ENCODE measurements at places on chromosomes 3 and 15.
A peak's percentile ranks its signal among the peaks of the same experiment; 100 is the strongest.

GRCh38 chr15:85462029-85462428 is 81.6 kb downstream of the AKAP13 start:
- DNase-seq = no peak

DNA sequence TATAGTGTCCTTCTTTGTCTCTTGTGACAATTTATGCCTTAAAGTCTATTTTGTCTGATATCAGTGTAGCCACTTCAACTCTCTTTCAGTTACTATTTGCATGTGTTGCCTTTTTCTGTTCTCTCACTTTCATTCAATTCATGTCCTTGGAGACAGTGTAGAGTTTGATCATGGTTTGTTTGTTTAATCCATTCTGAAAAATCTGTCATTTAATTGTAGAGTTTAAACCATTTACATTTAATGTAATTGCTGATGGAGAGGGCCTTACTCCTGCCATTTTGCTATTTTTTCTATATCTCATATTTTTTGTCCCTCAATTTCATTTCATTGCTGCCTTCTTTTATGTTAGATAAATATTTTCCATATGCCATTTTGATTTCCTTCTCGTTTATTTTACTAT is 42.3 kb downstream of the LSM3 start:
- no peak for DNase-seq

DNA sequence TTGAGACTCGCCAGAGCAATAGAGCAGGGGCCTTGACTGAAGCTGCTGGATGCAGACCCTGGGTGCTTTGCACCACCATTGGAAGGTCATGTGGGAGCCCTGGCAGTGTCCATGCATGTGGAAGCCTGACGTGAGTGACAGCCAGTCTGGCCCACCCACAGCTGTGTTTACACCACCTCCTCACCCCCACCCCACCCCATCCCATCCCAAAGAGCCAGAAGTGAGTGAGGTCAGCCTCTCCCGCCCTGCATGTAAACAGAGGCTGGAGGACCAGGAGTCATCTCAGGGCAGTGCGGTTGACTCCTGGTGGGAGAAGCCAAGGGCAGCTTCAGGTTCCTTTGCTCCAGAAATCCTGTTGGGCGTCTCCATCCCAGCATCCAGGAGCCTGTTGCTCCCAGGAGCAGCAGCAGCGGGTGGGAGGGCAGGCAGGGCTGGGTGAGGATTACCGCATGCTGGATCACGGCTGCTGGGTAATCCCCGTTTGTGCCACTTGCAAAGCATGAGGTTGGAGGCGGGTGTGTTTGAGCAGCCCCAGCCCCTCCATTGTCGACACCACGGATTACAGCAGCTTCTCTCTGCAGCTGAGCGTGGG is 44.6 kb downstream of the CORO2B start:
- peak; percentile 57 for DNase-seq

DNA sequence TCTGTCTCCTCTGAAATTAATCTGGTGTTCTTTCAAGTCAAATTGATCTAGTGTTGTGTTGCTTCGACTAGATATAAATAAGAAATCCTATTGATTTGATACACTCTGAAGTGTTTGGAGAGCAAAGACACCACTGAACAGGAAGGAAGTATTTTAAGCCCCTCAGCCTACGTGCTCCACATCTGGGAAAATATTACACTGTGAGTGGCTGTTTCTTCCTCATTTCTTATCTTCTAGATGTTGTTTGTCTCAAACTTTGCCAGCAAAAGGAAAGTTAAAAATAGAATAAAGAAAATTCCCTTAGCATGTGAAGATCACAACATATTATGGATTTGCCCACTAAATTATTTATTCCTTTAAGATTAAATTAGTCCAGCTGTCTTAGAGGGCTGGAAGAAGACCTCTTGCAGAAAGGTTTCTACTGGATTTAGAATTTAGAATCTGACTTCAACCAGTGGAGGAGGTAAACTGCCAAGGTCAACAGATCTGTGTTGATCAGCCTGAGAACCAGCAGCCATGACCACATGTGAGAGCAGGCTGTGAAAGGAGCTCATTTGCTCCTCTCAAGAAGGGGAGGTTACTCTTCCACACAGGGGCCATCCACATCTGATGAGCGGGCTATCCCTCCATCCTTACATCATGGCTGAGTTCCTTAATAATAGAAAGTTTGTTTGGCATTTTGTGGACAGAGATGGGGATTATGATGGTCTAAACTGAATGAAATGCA is 46.3 kb upstream of the ACKR4 start:
- peak; percentile 8 for DNase-seq

GRCh38 chr15:26134152-26134551 is 271.0 kb upstream of the ATP10A start:
- DNase-seq = no peak

- no peak for DNase-seq
Measured at GRCh38 chr15:78130466-78131294, 565 bp downstream of the CIB2 start.

DNA sequence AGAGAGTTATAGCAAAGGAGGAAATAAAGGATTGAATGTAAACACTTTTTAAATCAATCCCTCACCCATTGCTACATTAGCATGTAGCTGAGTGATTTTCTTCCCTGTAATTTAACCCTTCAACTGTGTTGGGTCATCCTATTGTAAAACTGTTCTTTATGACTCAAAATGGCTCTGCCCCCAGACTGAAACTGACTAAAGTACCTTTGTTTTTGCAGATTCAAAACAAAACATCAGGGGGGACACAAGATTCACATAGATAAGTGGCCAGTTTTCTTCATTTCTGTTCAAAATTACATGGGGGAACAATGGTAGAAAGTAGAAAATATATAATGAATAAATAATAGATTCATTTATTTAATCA is 268.4 kb downstream of the IGSF11 start:
- DNase-seq = no peak

GRCh38 chr3:17162116-17162515 is 277.4 kb downstream of the PLCL2 start:
- no peak for DNase-seq

DNA sequence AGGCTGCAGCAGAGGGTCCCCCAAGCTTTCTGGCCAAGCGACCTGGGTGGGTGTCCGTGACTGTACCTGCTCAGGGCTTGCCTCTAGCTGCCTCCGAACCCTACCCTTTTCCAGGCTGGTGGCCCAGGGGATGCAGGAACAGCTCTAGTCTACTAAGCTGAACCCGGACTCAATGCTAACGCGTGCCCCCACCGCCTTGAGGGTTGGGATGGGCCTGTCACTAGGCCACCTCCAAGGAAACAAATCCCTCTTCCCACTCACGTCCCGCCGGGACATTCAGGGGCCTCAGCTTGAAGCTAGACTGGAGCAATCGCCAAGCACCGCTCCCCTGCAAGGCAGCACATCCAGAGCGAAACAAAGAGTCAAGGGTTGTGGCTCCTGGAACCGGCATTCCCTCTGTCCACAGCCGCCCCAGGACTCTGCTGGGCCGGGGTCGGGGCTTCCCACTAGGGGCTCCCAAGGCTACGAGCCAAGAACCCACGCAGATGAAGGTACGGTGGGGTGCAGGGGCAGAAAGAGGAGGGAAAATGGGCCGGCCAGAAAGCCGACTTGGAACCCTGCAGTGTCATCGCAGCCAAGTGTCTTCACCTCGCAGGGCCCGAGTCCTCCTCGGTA is 2.9 kb downstream of the FBXL22 start:
- no peak for DNase-seq

DNA sequence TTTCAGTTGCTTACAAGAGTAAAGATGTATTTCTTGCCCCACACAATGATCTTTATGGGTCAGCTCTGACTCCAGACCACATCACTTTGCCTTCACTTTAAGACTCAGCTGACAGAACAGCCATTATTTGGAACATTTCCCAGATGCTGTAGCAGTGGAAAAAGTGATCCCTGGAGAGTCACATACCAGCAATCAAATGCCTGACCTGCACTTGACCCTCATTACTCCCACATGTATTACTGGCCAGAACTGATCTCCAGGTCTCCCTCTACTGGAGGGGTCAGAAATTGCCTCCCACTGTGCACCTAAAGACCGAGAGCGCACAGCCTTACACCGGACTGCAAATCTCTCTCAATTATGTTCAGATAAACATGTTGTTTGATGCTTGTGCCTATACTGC is 88.6 kb upstream of the ZNF385D start:
- peak; percentile 58 for DNase-seq

DNA sequence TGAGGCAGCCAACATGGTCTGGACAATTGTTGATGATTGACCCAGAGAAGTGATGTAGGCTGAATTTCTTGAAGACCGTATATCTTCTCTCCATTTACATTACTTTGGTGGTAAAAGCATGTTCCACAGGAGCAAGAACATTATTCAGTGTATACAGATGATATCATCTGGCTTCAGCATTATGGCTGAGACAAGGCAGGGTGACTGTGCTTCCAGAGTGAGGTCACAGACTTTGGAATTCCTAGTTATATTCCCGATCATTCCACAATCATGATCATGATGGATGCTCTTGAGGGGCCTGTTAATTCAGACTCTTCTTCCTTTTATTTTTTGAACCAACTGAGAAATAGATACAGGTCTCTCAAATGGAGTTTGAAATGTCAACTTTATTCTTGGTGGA is 19.0 kb downstream of the PLS1 start:
- DNase-seq = no peak

DNA sequence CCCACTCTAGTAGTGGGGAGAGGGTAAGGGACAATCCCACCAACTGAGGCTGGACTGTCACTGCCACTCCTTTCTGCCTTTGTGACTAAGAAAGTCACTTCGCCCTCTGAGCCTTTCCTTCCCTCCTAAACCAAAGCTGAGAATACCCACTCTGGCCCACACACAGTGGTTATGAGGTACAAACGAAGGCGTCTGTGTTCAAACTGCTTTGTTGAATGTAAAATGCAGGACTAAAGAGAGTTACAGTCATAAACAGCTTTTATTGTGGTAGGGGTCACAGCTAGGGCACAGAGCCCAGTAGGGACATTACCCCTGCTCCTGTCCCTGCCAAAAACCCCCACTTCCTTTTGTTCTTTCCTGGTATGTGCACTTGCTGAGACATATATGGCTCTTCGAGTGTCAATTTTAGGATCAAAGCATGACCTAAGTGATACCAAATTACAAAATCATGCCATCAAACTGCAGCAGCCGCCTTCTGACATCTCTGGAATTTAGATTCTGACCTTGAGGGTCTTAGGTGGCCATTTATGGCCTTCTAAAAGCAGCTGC is 45.1 kb downstream of the CTDSPL start:
- no peak for DNase-seq

DNA sequence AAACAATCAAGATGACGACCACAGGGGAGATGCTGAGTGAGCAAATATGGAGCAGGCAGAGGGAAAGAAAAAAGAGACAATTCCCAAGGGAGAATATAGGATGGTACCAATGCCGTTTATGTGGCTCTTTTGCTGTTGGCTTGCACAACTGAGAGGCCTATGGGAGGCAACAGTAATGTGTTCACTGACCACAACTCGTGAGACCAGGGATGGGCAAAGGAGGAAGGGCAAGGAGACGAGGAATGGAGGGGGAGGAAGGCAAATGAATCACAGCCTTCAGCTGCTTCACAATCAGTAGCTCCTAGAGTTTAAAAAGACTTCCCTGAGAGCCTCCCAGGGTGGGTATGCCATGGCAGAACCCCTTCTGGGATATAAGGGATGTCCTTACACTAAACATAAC is 131.5 kb downstream of the SLC9A9 start:
- DNase-seq = peak; percentile 46

DNA sequence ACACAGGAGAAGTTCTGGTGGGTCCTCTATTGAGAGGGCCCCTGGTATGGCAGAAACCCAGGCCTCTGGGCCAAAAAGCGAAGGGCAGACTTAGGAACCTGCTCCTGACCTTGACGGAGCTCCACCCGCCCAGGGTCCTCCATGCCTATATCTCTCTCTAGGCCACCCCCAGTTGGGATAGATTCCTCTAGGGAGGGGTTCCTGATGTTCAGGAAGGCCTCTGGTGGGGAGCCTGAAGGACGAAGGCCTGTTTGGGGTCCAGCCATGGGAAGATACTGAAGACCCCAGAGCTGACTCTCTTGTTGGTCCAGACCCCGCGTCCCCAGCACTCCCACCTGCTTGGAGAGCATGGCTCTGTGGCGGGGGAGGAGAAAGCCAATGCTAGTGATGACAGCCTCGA is 104.2 kb downstream of the CORO2B start:
- no peak for DNase-seq

GRCh38 chr3:14461748-14462324 is 59.4 kb downstream of the SLC6A6 start:
- peak; percentile 62 for DNase-seq

DNA sequence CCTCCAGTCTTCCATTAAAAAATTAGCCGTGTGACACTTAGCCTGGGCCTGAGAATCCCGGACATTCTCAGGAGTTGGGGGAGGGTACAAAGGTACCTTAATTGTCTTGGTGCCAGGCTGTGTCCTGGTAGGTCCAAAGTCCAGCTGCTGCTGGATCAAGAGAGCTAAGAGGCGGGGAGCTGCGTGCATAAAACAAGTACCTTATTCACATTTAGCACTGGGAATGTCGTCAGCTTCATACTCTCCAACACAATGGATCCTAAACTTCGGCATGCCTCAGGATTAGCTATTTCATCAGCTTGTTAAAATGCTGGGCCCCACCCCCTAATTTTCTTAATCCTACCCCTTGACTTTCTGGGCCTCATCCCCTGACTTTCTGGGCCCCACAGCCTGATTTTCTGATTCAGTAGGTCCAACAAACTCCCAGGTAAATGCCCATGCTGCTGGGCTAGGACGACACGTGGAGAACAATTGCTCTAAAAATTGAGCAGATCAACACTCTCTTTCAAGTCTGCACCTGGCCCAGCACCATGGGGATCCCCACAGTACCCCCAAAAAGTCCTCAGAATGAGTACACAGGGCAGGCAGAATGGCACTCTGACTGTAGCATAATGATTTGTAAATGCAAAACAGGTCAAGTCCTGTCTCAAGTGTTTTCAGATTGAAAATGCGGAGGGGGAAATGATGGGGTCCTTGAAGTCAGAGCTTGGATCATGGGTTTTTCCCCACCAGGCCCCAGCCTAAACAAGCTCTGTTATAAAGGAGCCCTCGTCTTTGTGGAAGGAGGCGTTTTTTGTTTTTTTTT is 5.6 kb upstream of the AEN start:
- no peak for DNase-seq

DNA sequence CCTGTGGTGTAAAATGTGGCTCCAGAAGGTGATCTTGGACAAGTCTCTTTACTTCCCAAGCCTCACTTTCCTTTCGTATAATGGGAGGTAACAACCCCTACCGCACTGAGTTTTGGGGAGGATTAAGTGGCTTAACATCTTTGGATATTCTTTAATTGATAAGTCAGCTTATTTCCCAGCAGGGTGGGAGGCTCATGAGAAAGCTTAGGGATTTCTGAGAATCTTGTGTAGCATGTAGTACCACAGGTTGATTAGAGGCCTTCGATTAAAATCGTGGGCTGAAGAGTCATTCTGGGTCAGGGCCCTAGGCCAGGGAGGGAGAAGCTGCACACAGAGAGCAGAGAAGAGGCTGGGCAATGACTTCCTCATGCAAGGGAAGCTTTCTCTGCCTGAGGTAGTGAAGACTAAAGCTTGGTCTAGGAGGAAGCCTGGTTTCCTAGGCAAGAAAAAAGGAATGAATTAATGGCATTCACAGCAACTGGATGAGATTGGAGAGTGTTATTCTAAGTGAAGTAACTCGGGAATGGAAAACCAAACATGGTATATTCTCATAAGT is 1.5 kb upstream of the NMNAT3 start:
- no peak for DNase-seq

GRCh38 chr3:102980355-102980696 is 545.5 kb downstream of the ZPLD1 start:
- DNase-seq = no peak

All from amniotic epithelial cell (primary cell).